ENCODE measurements at places on chromosomes 2 and 18.

GRCh38 chr2:105403783-105404698 is 5.2 kb upstream of the FHL2 start:
- peak; percentile 87 for DNase-seq

DNA sequence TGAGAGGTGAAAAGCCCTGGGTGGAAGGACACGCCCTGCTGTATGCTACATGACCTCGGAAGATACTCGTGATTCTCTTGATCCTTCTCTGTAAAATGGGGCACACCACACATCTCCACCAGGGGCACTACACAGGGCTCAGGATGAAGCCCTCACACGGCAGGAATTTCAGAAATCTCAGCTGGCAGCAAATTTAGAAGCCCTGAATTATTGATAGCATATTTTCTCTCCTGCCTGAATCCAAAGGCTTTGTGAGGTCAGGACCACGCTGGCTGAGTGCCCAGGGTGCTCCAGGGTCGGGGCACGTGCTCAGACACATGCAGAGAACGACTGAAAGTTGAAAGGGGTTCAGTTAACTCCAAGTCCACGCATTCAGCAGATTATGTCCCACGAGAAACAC is 42.1 kb upstream of the GALR1 start:
- DNase-seq = peak; percentile 88

GRCh38 chr2:199018826-199019225 is 438.9 kb downstream of the SATB2 start:
- DNase-seq = no peak

DNA sequence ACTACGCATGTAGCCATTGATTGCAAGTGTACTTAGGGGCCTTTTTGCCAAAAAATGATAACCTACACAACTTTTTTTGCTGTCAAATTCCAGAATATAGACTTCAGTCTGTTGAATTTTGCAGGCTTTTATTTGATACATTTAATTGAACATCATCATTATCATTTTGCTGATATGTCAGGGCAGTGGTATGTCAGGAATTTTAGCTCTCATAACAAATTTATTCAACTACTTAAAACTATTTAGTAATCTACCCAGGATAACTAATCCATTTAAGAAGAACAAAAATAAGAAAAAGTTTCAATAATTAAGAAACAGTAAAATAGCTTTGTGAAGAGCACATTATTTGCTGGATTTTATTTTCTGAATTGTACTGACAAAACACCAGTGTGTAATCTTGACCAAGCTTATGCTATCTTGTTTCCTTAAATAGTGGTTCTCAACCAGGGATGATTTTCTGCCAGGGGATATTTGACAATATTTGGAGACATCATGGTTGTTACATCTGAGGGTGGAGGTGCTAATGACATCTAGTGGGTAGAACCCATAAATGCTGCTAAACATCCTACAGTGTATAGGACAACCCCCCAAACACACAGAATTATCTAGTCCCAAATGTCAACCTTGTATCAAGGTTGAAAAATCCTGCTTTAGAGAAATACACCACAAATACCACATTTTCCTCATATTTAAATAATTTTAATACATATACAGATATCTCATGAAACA is 12.1 kb upstream of the TTN start:
- no peak for DNase-seq

DNA sequence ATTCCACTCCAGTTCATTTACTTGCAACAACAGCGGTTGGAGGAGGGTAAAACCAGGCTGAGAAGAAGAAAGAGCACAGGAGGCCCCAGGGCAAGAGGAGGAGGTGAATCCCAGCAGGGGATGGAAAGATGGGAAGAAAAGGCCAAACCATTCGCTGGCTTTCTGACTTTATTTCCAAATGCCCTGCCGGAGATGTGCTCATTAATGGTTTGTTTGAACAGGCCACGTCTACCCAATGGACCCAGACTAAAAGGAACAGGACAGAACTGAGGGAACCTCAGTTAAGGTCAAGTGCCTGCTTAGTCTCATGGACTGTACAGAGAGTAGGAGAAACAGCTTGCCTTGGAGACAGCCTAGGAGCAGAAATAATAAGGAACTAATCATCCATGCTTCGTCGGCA is 121.6 kb upstream of the NDUFV2 start:
- no peak for DNase-seq

- no peak for DNase-seq
These were observed 10.2 kb downstream of the IAH1 start for GRCh38 chr2:9484533-9484932.

- DNase-seq = peak; percentile 32
These were observed 334.4 kb upstream of the THUMPD2 start for GRCh38 chr2:40113272-40113968.

GRCh38 chr18:61362511-61362910 is 29.3 kb downstream of the CDH20 start:
- no peak for DNase-seq

DNA sequence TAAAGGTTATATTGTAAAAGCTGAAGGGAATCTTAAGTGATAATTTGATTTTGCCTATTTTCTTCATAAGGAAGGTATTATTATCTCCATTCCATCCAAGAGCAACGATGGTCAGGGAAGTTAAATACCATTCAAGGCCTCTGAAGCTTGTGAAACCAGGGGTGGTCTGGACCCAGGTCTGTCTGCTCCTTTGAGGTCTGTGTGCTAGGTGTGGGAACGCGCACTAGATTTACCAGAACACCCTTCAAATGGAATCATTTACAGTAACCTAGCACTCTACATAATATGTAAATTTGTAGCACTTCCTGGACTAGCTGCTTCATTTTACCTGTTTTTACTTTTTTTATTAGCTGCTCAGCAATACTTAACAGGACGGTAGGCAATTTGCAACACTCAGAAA is 6.4 kb upstream of the TRIB2 start:
- no peak for DNase-seq

Measured in AG08395 (cell line).